AG10803 (cell line): ENCODE measurements at places on chromosomes 6 and 20.

DNA sequence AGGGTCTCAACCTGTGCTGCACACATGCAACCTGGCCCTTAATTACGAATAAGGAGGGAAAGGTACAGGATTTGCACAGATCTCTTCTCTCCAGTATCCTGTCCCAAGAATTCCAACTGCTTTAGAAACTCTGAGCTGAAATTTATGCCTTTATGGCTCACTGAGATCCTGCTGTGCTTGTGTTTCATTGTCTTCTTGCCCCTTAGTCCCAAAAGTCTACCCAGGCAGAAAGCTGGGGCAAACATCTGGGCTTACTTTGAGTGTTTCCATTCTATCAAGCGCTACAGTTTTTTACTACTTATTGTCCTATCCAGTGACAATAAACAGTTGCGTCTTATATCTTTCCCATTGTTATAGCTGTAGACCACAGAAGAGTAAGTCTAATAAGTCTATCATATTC, 99.7 kb downstream of the LIN28B start:
- DNase-seq, result no peak

DNA sequence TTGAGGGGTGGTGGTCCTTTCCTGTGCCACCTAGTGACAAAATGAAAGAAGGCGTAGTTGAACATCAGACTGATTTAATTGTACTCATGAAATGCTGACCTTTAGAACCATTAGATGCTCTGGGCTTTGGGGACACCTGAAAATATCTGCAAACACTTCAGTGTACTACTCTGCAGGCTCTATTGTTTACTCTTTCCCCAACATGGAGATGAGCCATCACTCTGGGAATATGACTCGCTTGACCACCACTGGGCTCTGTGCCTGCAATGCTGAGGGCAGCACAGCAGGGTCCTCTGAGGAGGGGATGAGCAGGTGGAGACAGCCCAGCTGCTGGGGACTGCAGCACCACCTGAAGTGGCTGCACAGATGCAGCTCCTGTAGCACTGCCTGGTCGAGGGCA, 74.8 kb upstream of the SLC24A3 start:
- DNase-seq, result no peak

DNA sequence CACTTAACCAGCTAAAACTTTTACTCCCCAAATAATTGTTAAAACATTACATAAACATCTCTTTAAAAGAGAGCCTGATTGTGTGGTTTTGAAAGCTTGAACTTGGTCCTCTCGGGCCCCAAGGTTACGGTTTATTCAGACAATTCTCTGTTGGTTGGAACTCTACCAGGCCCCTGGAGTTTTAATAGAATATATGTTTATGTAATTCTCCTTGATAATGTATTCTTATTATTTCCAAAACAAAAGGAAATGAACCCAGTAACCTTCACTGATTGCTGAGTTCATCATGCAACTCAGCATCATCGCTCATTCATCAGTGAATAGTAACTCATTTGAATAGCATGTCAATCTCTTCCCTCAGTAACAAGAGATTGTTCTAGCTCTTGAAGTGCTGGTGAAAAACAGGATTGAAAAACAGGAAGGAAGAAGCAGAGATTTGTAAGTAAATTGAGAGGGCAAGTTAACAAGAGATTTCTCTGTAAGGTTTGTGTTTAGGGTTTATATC, 464.5 kb upstream of the MARCKS start:
- DNase-seq, result no peak

DNA sequence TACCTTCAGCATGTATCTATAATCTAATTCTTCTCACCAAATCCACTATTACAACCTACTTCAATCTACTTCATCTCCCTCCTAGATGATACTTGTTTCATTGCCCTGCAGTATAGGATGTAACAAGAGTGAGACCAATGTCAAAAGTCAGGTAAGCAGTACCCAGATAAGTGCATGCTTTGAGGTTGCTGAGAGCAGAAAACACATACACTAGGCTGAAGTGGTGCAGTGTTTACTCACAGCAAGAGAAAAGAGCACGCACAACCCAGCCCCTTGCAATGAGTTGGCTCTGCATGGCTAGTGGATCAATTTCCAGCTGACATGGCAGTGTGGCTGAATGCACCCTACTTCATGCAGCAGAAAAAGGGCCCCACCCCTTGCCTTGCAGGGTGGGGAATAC, 199.9 kb downstream of the EPHA7 start:
- no peak for DNase-seq

- peak; percentile 40 for DNase-seq
Observed at GRCh38 chr6:46491201-46491627, at the start of gene RCAN2. TSS of gene RCAN2 (minus strand) at chr6:46491449.

DNA sequence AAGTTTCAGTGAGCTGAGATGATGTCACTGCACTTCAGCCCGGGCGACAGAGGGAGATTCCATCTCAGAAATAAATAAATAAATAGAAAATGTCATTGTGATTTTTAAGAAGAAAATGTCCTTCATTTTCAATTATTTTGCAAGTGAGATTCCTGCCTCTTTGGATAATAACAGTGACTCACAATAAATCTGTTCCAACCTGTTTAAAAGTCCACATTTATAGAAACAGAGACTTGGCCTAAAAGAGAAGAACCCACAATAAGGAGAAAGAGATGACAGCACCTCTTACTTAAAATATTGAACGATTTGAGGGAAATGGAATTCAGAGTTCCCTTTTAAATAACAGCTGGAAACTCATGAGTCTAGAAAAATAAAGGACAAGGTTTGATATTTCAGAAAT, 373.4 kb upstream of the NOX3 start:
- DNase-seq, result no peak

DNA sequence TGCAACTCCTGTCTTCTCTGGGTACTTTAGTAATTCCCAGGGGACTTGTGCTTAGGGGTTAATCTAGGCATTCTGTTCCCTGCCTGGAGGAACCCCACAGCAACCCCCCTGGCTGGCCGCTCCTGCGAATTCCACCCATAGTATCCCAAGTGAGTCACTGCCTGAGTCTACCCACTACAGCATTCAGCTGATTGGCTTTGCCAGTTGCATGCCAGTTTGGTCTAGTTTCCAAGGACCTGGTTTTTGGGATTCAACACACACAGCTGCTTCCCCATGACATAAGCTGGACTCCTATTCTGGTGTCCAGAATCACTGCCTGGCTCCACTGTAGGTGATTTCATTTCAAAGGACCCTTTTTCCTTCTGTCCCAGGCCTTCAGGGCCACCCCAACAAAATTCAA, 40.3 kb downstream of the PLCG1 start:
- peak; percentile 98 for DNase-seq

DNA sequence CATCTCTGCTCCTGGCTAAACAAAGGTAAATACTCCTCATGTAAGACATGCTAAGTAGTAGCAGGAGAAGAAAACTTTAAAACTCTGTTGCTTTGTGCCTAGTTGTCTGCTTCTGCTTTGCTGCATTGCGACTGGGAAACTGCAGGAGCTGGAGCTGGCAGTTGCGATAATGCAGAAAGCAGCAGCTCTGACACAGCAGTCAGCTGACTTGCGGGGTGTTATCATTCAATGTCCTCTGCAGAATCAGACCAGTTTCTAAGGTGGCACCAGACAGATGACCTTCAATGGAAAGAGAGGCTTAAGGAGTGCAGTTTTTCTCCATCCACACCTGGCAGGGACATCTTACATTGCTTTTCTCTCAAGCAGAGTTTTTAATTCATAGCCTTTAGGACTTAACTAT, 69.9 kb upstream of the SOX4 start:
- no peak for DNase-seq

- DNase-seq, result peak; percentile 52
Observed at GRCh38 chr20:33433465-33434234, 9.9 kb downstream of the SNTA1 start.

- DNase-seq, result no peak
Observed at GRCh38 chr20:58894652-58895447, 42.3 kb downstream of the GNAS start.

DNA sequence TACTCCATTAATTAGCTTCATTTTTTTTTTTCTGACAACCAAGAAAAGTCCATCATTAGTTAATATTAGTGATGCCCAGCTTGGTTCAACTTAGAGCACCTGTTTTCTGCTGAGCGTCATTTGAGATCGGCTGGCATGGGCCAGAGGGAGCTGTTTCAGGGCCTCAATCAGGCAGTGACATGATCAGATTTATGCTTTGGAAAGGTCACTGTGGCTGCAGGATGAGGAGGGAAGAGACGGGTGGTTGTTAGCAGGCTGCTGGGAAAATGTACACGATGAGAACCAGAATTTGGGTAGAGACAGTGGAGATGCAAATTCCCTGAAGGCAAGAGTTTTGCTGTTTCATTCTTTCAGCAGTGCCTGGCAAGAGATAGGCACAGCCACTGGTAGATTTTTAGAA, 4.4 kb upstream of the STX16 start:
- DNase-seq, result no peak

DNA sequence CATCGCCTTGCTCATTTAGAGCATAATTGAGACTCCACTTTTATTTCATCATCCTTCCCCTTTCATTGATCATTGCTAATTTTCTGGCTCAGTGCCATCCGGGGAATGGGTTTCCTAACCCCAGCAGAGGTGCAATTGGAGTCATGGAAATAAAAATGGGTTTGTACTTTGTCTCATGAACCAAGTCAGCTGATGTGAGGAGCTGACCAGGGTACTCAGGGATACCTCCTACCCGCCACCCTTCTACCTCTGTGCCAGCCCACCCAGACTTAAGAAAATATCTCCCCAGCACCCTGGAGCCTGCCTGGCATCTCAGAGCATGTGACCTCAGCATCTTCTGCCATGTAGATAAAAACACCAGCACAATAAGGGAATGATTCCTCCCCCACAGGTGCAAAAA, 59.1 kb upstream of the MAFB start:
- DNase-seq, result no peak
